Bone marrow (tissue), 2 donors: ENCODE measurements at places on chromosomes 2 and 18.

GRCh38 chr18:48404716-48405507 lies 4.3 kb downstream of the ZBTB7C start:
- no peak for DNase-seq

- no peak for DNase-seq
These were observed 47.5 kb upstream of the HNRNPA3 start for GRCh38 chr2:177165061-177165583.

DNA sequence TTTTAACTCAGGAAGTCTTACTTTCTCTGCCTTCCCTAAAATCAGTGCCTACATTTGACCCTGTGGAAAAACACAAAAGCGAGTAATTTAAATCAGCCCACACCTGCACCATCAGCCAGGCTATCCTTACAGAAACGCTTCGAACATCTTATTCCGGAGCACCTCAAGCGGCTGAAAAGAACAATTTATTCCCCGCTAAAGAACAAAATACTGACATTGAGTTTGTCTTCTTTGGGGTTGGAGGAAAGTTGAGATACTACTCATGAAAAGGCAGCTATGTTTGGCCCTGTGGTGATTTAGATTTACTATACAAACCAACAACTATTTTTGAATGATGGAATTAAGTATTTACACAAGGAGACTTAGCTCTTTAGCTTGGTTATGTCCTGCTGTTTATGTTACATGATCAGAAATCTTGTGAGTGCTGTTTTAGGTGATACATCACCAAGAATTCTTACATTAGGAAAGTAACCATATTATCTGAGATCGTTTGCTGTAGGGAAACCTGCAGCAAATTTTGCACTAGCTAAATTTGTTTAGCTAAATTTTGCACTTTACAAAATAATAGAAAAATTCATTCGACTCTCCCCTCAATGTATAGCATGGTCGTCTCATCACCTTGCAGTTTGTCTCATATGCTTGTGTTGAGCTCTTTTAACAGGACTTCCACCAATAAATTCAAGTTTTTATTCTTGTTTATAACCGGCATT lies 158.8 kb upstream of the SIX2 start:
- no peak for DNase-seq

DNA sequence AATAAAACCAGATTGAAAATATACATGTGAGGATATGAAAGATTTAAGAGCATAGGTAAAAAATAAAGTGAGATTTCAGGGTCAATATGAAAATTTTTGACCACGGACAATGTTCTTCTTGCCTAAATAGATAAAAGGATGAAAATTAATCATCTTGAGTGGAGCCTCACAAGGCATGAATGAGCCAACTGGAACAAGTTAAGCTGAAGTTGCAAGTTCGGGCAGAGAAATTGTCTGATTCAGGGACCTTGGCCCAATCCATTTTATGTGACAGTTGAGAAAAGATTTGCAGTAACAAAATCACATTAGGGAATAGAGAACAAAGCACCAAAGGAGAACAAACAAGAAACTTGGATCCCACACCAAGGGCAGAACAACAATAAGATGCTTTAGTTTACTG lies 305.3 kb downstream of the TMX3 start:
- no peak for DNase-seq

DNA sequence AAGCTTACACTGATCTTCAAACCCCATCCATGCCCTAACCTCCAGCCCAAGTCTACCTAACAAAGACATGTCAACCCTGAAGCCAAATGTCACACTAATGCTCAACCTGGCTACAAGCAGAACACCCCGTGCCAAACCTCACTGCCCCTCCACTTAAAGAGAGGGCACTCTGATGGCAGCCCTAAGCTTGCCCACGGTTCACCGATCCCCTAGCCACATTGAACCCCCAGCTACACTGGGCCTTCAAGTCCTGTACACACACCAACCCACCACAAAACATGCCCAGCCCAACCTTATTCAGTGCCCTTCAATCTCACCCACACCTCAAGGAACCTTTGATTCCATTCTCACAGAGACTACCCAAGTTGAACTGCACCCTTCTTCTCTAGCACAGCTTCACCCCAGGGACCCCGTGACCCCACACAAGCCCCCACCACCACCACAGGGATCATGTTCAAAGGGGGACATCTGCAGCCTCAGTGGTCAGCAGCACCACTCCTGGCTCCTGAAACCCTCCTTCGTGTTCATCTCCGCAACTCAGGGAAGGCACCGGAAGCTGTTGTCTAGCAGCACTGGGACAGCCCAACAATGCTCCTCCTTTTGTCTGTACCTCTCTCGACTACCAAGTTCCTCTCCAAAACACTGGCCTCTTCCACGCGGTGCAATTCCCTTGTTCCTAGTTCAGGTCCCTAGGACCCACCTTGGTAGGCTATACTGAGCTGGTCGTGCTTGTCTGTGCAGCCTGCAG lies 218.8 kb downstream of the CYP26B1 start:
- DNase-seq = no peak

DNA sequence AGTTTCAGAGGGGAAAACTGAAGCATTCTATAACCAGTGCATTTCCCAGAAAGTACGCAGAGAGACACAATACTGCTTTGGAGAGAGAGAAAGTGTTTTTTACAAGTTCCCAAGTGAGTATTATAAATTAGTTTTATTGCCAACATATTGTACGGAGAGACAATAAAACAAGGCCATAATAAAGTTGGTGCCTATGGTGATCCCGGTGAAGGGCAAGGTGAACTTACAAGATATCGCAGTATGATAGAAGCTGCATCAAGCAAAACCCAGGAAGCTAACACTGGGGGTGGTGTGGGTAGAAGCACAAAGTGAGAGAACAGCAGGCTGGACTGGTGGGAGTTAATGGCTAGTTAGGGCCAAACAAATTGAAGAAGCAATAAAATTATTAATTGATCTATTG lies 7.5 kb downstream of the TMSB10 start:
- no peak for DNase-seq

- peak; percentile 32 for DNase-seq
These were observed 194.4 kb upstream of the ID2 start for GRCh38 chr2:8487461-8487932.

DNA sequence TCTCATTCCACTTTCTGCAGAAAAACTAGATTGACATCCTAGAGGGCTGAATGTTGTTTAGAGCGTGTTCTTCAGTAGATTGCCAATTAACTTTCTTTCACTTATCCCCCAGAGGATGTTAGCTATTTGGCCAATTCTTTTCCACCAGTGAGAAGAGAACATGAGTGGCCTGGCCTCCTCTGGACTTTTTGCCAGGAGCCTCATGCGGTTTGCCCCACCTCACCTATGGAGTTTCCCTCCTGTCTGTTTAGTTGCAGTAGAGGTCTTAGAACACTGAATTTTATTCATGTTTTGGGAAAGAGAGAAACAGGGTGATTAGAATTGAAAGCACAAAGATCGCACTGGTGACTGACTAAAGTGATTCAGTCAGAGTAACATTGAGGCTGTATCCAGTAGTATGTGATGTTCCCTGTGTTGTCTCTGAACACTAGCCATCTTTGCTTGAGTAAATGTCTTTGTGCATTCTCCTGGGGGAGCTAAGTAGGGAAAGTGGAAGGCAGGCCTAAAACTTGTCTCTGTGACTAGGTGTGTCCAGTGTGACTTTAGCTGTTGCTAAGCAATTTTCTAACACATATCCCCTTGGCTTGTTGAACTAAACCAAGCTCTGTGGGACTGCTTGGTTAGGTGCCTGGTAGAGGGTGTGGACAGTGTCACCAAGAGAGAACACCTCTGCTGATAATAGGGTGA lies 34.0 kb downstream of the UGP2 start:
- no peak for DNase-seq

- no peak for DNase-seq
These were observed 15.5 kb upstream of the MSH6 start for GRCh38 chr2:47767497-47767844.

- DNase-seq = no peak
These were observed 632.2 kb downstream of the SLC4A3 start for GRCh38 chr2:220259662-220260061.

DNA sequence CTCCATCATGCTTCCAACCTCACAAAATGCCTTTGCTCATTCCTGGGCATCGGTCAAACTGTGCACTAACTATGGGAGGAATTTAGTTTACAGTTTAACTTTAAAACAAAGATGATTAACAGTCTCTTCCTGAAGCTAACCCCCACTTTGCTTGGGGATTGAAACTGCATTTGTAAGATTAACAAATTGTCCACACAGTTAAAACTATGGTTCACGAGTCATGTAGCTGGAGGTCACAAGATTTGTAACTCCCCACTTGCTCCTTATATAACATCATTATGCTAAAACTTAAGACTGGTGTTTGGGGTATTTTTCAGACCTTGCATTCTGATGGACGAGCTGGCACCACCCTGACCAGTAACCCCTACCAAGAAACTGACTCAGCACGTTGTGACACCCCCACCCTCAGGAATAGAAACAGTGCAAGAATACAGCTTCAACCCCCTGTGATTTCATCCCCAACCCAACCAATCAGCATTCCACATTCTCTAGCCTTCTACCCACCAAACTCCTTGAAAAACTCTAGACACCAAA lies 252.3 kb downstream of the MBD5 start:
- no peak for DNase-seq

DNA sequence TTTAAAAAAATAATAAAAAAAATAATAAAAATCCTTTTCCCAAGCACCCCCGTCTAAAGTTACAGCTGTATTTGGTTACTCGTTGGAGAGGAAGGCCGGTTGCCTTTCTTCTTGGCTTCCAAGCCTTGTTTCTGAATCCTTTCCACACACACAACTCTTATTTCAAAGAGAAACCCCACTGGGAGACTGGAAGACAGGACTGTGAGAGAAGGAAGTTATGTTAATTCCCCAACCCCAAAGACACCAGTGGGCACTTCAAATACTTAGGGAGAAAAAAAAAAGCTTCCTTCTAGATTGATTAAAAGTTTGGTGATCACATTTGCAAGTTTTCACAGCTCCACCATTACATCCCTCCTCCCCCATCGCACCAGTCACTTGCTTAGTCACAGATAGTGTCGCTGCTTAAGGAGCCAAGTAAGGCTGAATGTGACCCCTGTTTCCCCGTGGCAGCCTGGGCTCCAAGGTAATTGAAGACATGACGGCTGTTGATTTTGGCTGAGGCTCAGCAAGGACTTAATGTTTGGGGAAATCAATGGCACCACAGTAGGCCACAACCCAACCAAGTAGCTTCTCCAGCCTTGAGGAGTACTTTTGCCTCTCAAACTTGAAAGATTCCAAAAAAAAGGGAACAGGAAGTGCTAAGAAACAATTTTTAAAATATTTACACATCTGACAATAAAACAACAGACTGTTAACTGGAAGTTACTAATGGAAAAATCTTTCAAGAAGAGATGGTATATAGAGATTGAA lies 40.8 kb upstream of the FRZB start:
- DNase-seq = no peak

DNA sequence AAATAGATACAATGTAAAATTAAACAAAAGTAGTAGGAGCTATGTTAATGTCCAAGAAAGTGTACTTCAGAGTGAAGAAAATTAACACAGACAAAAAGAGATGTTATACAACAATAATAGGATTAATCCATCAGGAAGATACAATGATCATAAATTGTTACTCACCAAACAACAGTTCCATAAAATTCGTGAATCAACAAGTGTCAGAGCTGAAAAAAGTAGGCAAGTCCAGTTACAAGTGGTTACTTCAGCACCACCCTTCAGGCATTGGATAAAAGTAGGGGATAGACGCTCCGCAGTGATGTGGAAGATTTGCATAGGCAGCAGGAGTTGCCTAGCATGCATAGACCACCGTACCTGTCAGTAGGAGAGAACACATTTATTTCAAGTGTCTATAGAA lies 77.8 kb downstream of the ATP9B start:
- no peak for DNase-seq

- DNase-seq = no peak
These were observed 118.4 kb downstream of the GLI2 start for GRCh38 chr2:120854014-120854620.

GRCh38 chr18:48575301-48575657 lies 36.4 kb downstream of the CTIF start:
- no peak for DNase-seq

DNA sequence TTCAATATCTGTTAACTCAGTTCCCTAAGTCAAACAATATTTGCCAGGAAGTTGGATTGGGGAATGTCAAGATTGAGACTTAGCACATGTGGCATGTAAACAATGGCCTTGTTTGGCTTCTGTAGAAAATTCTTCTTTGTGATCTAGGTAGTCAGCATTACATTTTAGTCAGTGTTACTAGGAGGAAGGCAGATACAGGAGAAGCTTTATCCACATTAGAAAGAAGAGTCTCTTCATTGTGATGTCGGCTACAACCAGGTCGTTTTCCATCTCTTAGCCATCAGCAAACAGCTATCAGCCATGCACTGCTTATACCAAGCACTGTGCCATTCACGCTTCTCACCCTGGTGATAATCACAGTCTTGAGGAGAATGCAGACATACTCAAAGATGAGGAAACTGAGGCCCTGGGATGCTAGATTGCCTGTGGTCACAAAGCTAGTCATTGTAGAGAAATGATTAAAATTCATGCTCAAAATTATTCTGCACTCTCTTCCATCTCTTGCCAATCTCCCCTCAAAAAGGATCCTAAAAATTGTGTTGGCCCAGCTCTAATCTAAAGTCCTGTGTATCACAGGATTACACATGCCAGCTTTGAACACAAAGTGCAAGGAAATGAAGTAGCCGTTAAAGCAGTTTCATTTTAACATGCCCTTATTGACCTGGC lies 3.2 kb downstream of the GALNT5 start:
- DNase-seq = no peak

DNA sequence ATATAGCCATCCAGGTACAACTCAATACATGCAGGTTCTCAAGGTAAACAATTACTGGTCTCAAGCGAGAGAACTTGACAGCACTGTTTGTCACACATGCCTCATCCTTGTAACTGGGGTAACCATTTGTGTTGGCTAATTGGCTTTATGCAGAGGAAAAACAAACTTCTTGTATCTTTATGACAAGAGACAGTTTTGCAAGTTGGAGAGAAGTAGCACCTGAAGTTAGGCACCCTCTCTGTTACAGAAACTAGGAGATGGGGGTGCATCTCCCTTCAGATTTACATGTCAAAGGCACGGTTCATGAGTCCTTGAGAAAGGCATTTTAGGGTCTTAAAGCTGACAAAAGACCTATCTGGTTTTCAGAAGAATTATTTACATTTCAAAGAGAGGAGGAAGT lies 241.7 kb downstream of the CD226 start:
- no peak for DNase-seq

DNA sequence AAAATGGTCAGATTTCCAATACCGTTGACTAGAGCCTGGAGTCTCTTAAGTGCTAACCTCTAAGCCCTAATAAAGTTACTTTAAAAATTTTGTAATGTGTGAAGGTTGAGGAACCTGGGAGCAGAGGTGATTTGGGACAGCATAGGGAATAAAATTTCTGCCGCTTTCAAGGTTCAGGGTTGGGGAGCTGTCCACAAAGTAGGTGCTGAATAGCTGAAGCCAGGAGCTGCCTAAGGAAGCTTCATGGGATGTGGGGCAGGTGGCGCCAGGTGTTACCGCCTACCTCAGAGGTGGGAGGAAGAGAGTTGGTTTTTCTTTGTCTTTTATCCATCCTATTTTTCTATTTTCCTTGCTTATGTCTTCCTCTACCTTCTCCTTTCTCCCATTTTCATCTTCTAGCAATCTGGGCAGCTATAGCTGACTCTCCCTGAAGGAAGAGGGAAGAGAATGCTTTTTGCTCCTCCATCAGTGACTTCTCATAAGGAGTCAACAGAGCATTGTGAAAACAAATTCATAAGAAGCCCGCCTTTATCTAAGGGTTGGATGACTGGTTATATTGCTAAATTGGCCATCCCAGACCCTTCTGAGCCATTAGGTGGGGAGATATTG lies 178.7 kb downstream of the CLIP4 start:
- no peak for DNase-seq
